ENCODE measurements at places on chromosomes 2 and 18.

DNA sequence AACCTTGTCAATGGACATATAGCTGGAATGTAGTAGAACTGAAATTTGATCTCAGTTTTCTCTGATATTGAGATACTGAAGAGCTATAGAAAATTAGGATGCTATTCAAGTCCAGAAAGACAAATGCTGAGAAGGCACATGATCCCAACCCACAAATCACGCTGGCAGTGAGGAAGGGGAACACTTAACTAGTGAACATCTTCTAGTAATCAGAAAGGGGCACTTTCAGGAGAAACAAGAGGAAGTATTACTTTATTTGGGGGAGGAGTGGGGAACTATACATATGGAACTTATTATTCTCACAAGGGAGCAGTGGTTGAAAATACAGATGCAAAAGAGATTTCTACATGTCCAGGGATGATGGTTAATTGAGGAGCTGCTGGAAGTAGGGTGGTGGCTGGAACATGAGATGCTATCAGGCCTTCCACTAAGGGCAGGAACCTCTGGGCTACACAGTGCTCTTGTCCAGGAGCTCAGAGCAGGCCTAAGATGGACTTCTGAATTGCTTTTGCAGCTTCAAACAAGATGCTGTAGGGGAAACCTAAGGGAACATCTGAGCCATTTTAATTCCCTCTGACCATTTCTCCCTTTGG is 79.3 kb downstream of the TGFA start:
- no peak for DNase-seq

DNA sequence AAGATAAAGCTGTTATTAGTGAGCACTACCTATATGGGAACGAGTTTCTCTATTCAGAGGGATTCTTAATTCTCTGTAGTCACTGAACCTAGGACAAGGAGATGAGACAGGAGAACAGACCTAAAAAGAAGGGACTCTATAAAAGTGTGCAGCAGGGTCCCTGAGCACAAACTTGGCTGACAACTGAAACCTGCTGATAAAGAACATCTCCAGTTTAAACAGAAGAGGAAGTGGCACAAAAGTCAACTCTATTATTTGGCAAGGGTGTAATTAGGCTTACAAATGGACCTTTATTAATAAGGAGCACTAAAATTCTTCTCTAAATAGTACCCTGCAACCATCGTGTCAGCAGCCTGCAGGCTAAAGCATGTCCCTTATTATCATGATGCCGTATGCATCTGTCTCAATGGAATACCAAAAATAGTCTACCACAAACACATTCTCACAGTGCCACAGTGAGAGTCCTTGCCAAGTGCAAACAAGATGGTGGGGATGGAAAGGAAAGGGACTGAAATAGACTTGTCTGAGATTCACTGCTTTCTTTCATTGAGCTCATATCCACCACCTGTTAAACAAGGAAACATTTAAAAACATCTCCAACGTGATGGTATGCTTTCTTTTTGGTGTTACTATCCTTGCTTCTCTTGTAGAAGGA is 260.2 kb downstream of the INSIG2 start:
- DNase-seq = no peak

GRCh38 chr18:59985289-59985688 is 85.5 kb downstream of the PMAIP1 start:
- no peak for DNase-seq

DNA sequence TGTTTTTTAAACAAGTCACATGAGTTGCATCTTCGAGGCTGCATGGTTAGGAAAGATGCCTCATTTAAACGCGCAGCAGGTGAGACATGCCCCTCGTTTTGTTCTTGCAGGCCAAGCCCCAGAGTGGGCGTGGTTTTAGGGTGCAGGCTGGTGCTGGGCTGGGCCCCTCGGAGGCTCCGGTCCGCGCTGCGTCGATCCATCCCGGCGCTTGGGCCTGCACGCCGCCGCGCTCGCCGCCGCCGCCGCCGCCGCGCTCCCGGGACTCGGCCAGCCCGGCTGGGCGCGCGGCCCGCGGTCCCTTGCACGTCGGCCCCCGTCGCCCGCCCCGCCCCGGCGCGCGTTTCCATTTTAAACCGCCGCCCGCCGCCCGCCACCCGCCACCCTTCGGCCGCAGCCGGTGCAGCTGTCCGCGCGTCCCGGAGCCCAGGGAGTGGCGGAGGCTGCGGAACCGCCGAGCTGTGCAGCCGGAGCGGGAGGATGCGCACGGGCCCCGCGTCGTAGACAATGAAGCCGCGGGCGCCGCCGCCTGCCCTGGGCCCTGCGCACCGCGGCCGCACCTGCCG is 175.5 kb downstream of the AGAP1 start:
- DNase-seq = no peak

DNA sequence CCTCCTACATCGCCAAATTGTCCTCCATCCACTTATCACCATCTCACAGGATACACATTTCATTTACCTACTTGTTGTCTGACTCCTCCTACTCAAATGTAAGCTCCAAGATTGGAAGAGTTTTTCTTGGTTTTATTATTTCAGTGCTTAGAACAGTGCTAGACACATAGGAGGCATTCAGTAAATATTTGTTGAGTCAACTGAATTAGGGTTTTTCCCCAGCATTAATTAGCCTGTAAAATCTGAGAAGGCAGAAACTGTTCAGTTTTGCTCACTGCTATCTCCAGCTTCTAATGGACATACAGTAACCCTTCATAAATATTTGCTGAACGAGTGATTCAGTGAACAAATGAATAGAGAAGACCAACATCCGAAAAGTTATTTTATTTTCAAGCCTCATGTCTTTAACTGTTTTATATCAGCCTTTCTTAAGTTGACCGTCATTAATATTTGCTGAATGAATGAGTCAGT is 800 bp downstream of the TTC21B start:
- no peak for DNase-seq

DNA sequence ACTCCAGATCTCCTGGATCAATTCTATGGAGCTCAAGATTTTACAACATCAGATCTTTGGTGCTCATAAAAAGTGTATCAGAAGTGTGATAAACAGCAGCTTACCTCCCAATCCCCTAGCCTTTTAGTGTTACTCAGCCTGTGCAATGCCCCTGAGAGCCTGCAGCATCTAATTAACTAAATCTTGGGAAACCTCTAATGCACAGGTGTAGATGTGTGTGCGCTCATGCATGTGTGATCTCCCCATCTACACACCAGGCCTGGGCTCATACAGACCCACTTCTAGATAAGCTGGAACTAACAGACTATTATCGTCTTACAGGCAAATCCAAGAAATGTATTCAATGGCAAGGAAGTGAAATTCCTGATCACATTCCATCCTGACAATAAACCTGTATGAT is 7.5 kb downstream of the SUCLG1 start:
- no peak for DNase-seq

- DNase-seq = no peak
Observed at GRCh38 chr2:133489641-133490410, 78.4 kb downstream of the NCKAP5 start.

GRCh38 chr2:67374949-67375348 is 22.2 kb upstream of the ETAA1 start:
- no peak for DNase-seq

Measured in left renal pelvis (tissue), 4 donors.